NCI-H2029 (cell line): ENCODE measurements at places on chromosomes 1 and 21.

- DNase-seq = no peak
Measured at GRCh38 chr21:43733529-43734071, 14.7 kb downstream of the PDXK start.

DNA sequence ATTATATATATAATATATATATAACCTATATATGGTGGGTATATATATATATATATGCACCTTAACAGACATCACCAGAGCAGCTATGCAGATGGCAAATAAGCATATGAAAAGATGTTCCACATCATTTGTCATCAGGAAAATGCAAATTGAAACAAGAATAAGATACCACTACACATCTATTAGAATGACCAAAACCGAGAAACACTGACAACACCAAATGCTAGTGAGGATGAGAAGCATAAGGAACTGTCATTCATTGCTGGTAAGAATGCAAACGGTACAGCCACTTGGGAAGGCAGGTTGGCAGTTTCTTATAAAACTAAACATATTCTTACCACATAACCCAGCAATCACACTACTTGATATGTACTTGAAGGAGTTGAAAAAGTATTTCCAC lies 219.8 kb upstream of the PRMT6 start:
- DNase-seq = no peak

GRCh38 chr1:7218210-7218832 lies 433.1 kb downstream of the CAMTA1 start:
- DNase-seq = peak; percentile 52

DNA sequence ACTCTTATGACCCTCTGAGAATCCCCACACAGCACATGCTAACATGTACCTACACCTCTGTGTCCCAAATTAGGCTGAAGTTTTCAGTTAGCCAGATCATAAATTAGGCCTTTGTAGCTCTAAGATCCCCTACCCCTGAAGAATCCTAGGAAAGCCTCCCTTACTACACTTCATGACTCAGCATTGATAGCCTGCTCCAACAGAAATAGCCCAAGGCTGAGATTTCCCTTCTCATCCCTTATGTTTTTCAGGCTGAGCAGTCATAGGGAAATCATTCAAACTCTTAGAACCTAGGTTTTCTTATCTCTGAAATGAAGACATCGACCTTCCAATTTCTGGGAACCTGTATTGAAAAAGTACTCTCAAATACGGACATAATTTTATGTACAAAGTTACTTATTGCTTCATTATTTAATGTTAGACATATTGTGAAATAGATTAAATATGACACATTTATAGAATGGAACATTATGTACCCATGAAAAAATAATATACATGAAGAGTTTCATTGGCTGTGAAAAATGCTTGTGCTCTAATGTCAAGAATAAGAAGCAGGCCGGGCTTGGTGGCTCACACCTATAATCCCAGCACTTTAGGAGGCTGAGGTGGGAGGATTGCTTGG lies 122.4 kb upstream of the UBE2U start:
- no peak for DNase-seq

DNA sequence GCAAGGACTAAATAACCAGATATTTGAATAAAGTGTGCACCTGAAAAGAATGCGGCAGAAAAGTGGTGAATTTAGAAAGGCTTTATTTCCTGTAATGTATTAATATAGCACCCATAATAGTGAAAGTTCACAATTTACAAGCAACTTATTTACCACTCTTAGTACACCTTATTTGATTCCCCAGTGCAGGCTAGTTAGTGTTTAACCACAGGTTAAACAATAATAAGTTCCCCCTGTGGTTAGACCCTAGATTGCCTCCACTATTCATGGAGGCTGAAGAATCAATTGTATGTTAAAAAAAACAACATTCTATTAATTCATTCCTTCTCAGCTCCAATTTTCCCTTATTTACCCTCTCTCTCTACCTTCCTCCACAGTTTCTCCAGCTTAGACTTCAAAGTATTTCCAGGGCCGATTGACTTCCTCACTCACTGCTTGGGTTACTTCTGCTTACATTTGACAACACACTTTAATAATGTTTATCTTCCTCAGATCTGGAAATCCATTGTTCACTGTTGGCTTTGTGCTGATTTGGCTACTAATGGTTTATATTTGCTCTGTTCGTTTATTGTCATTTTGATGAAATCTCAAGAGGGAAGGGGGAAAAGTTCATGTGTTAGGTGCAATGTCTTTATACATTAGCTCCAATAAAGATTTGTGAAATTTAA lies 796.3 kb downstream of the BRINP3 start:
- DNase-seq = no peak

DNA sequence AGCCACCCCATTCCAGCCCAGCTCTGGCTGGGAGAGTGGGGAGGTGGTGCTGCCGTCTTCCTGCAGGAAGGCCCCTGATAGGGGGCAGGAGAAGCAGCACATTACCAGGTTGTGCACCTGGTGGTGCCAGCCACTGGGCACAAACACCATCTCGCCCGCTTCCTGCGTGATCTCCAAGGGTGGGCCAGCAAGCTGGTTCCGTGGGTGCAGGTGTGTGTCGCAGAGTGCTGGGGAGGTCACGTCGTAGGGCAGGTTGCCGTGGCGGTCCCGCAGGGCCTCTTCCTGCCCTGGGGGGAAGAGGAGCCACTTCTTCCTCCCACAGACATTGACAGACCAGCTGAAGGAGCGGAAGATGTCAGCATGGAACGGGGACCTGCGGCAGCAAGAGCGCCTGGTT lies 1.8 kb downstream of the JMJD4 start:
- no peak for DNase-seq

DNA sequence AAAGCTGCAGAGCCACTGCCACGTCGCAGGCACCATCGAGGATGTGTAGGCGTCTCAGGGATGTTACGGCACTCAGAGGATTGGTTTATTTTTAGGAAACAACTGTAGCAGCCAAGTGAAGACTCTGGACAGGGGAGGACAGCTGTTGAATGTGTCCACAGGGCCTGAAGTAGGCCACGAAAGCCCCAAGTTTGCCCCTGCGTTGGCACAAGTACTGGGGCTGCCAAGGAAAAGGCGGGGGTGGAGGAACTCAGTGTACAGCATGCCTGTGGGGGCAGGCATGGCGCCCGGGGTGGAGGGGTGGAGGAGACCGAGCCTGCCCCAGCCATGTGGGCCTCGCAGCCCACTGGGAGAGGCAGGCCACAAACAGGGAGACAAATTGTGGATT lies 89.7 kb downstream of the ADARB1 start:
- DNase-seq = no peak
